ENCODE measurements at places on chromosomes 2 and 18.

GRCh38 chr2:239814861-239815601 is 210.1 kb downstream of the NDUFA10 start:
- peak; percentile 51 for DNase-seq

GRCh38 chr2:236972491-236973342 is 113.0 kb upstream of the COPS8 start:
- no peak for DNase-seq

DNA sequence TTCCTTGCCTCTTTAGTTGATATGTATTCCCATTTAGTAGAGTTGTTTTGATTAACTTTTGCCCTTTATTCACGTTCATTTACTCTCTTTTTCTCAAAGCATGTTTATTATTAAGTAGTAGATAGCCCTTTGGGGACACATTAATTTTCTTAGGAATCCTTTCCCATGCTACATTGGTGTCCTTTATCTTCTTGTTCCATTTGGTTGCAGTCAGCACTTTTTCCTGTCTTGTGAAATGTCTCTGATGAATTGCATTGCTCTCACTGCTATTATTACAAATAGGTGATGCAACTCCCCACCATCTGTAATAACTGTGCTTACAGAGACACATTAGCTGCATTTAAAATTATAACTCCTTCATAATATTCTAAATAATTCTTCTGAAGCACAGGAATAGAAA is 428.5 kb upstream of the CNTNAP5 start:
- no peak for DNase-seq

- DNase-seq, result peak; percentile 55
Observed at GRCh38 chr2:84879584-84880394, 1.1 kb downstream of the TRABD2A start.

- DNase-seq, result no peak
Observed at GRCh38 chr2:204917089-204917701, 371.9 kb downstream of the PARD3B start.

DNA sequence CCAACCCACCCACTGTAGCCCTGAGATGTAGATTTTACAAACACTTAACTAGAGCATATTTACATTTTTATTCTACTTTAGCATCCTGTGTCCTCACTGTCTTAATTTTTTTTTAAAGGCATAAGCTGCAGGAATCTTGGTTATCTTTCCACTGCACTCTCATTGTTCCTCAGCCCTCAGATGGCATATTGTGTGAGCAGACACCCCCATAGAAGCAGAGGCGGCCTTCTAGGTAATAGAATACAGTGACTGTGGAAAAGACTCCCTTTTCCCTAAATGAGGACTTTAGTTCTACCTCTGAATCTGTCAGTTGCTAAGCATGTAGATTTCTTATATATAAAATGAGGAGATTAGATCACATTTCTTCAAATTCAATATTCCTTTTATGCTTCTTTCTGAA is 543.5 kb upstream of the SPHKAP start:
- no peak for DNase-seq

DNA sequence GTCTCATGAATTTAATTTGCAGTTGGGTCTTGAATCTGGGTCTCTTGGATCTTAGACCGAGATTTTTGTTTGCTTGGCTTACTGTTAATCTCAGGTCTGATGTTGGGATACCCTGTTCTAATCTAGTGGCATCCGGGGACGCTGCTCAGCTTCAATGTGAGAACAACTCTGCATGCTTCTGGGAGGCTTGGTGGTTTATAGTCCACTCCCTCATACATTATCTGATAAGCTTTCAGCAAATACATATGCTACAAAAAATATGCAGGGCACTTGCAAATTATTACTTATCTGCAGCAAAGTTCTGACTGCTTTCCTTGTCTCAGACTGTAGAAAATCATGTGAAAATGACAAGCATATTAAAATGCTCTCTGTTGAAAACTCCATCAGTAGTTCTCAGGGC is 39.4 kb downstream of the RNF144A start:
- DNase-seq, result no peak

GRCh38 chr18:22408059-22408458 is 9.7 kb downstream of the CTAGE1 start:
- DNase-seq, result no peak

GRCh38 chr2:72130659-72131360 is 16.9 kb downstream of the CYP26B1 start:
- peak; percentile 49 for DNase-seq

DNA sequence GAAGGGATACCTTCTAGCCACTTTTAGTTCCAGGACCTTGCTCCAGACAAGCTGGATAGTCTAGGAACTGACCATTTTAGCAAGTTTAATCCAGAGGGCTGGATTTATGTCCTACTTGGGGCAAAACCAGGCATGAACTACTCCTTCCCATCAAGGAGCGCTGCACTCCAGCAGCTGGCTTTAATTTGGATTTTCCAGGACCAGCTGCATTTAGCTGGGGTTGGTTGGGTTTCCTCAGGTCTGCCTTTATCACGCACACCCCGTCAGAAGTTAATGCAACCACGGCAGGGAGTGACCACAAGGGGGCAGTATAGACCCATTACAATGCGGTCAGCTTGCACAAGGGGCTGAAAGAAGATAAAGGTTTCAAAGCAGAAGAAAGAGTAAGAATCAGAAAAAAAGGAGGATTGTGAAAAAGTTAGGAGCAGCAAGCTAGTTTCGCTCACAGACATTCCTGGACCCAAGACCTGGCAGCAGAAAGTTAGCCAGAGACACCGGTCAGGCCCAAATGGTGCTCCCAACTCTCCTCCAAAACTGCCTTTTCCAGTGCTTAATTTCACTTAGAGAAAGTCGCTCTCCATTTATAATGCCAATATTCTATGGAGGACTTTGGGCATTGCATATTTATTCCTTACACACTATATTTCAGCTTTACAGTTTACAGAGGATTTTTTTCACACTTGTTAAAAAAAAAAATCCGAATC is 40.1 kb downstream of the SLC4A1AP start:
- peak; percentile 92 for DNase-seq

- DNase-seq, result no peak
Observed at GRCh38 chr2:121075641-121076497, 209.1 kb downstream of the TFCP2L1 start.

- no peak for DNase-seq
Observed at GRCh38 chr2:13779996-13780395, 852.5 kb upstream of the LRATD1 start.

DNA sequence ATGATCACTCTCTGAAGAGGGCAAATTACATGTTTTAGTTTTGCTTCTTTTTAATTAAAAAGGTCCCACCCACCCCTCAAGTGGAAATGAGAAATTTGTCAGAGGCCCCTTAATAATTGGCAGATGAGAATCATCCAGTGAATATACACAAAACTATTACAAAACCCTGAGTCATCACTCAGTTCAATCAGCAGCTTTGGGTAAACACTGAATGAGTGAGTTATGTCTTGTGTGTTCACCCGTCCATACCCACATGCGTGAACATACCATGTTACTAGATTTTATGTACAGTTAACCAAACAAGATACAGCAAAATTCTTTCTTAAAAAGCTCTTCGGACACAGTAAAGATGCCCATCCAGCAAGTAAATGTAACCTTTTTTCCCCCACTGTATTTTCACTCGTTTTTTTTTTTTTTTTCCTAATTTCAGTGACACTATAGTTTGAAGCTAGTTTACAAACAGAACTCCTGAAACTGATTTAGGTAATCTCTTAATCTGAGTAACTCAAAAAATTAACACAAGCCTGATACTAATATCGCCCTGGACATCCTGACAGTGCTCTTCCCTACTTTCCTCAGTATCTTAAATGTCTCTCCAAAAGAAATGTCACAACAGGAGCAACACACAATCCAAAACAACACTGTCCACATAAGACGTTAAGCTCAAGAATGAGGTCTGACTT is 1.4 kb downstream of the PSME4 start:
- no peak for DNase-seq

GRCh38 chr2:19256121-19256601 is 102.3 kb downstream of the OSR1 start:
- no peak for DNase-seq

- DNase-seq, result peak; percentile 52
Observed at GRCh38 chr2:71607151-71607889, 154.0 kb downstream of the DYSF start.

- no peak for DNase-seq
Observed at GRCh38 chr2:195392446-195393336, 264.3 kb upstream of the SLC39A10 start.

GRCh38 chr2:132671151-132671835 is 1.3 kb upstream of the LYPD1 start:
- DNase-seq, result no peak

DNA sequence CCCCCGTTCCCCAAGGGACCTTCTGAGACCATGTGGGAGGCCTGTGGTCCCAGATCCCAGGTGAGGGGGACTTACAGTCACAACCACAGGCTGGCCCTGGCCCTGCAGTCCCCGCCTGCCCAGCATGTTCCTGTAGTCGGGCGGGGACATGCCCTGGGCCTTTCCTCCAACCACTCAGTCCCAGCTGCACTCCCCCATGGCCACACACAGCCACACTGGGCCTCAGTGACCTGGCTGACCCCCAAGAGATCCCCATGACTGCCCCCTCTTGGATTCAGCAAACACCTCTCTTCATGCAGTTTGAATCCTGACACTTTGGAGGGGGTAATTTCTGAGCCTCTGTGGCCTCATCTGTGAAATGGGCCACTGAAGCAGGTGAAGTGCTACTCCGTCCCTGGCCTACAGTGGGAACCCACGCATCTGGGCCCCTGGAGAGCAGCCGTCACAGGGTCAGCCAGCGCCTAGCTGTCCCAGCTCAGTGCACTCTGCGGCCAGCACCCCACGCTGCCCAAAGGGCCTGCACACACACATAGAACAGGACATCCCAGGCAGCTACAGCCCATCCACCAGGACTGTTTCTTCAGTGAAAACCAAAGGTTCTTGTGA is 12.7 kb upstream of the ARHGEF4 start:
- no peak for DNase-seq

DNA sequence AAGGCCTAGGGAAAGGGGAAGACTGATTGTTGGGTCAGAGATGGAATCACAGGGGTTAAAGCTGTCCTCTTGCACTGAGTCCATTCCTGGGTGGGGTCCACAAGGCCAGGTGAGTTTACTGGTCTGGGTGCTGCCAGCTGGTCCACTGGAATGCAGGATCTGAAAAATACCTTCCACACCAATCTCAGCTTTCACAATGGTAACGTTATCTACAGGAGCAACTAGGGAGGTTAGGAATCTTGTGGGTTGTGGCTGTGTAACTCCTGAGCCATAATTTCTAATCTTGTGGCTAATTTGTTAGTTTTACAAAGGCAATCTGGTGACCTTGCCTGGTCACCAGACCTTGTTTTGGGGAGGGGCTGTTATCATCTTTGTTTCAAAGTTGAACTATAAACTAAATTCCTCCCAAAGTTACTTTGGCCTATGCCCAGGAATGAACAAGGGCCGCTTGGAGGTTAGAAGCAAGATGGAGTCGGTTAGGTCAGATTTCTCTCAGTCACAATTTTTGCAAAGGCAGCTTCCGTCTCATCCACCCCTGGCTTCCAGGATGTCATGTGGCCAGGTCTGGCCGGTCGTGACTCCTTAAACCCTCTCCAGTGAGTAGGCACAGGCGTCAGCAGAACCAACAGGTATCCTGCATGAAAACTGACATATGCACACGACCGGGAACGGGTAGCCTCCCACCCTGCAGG is 123.3 kb upstream of the SH3BP4 start:
- DNase-seq, result no peak

GRCh38 chr2:28055325-28055970 is 164.9 kb downstream of the BABAM2 start:
- DNase-seq, result no peak

DNA sequence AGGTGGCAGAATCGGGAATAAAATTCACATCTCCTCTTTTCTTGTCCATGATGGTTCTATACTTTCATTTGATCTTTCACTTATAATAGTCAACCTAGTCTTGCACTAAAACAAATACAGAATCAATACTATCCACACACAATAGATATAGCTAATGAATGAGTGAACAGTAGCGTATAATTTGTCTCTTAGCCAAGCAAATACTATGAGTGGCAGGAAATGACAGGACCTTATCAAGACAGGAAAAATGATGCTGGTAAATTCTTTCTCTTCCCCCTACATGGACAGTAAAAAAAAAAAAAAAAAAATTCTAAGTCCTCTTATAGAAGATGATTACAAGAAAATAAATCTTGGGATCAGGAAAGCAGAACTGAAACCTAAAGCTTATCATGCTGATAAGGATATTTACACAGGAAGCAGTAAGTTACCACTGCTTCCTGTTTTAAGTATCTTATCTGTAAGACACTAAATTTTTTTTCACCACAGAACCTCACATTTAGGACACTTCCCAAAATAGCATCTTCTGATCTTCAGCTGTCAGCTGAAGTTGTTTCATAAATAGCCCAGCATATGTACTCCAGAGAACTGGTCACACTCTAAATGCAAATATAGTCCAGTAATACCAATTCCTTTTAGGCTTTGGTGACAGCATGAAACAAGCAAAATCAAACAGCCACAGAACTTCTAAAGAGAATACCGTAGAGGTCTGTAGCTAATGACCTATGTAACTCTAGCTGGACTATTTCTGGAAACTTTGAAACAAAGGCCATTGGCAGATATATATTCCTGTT is 27.0 kb downstream of the IRS1 start:
- DNase-seq, result no peak

DNA sequence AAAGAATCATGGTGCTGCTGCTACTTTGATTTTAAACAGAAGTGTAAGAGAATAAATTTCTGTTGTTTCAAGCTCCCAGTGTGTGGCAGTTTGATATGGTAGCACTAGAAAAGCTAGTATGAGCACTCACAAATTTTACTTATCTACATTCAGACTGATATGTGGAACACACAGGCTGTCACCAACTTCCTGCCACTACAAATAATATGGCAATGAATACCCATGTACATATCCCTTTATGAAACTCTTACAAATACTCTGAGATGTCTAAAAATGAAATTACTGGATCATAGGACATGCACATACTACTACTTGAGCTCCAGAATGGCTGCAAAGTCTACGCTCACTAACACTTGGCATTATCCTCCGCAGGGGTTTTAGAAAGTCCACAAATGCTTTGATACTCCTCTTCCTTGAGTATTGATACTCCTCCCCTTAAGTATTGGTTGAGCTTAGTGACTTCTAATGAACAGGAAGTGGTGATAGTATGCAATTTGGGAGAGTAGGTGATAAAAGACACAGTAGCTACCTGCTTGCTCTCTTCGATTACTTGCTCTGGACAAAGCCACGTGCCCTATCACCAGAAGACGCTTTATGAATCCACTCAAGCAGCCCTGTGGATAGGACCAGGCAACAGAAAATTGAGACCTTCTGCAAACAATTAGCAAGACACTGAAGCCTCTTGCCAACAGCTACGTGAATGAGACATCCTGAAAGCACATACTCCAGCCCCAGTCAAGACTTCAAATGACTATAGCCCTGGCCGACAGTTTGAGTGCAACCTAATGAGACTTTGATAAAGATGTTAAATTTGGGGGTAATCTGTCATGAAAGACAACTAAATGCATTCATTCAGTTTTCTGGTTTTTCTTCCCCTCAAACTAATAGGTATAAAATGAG is 35.4 kb downstream of the FBXO11 start:
- DNase-seq, result no peak

GRCh38 chr2:176960736-176961520 is 251.7 kb upstream of the HNRNPA3 start:
- DNase-seq, result no peak

- no peak for DNase-seq
Observed at GRCh38 chr18:74436158-74436769, 20.8 kb downstream of the DIPK1C start.

All from sciatic nerve (tissue), 2 donors.